Pancreas (tissue), 10 donors: ENCODE measurements at places on chromosomes 13 and 19.

GRCh38 chr19:20078581-20079031 lies 806 bp downstream of the ZNF90 start:
- peak; percentile 24 for DNase-seq
- no peak overlapping the region for H3K27ac ChIP-seq
- H3K36me3 ChIP-seq = no peaks in the 10 kb centered on the region
- no peaks in the 10 kb centered on the region for H3K27me3 ChIP-seq
- H3K4me3 ChIP-seq = peak overlapping the region; percentile 47

DNA sequence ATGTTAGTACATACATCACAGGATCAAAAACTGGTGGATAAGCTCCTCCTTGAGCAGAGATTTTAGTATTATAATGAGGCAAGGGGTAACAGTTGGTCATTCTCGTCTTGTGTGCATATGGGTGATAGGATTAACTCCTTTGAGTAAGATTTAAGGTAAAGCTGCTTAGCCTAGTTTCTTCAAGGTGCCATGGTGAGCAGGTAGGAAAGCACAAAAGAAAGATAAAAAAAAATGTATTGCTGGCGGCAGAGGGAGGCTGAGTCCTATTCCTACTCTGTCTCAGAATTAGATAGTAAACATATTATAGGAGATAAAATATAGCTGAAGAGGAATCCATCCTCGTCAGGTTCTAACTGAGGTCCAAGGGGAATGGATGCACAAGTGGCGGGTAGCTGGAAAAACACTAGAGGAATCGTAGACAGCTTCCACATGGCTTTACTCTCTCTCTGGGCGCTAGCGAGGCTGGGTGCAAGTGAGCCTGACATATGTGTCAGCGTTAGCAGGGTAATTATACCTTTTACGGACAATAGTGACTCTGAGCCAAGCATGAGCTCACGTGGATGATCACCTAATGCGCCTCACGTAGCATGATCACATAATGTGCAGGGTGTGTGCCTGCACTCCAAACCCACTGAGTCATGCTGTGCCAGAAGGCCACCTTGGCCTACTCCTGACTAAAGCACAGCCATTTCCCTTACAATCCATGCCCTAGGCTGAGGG lies 734.3 kb upstream of the MIR17HG start:
- no peak overlapping the region for H3K27ac ChIP-seq
- H3K36me3 ChIP-seq = no peaks in the 10 kb centered on the region
- no peak for DNase-seq

- H3K36me3 ChIP-seq = no peaks in the 10 kb centered on the region
- no peaks in the 10 kb centered on the region for H3K27me3 ChIP-seq
- no peak overlapping the region for H3K27ac ChIP-seq
Observed at GRCh38 chr13:34816908-34817665, 125.0 kb upstream of the NBEA start.

DNA sequence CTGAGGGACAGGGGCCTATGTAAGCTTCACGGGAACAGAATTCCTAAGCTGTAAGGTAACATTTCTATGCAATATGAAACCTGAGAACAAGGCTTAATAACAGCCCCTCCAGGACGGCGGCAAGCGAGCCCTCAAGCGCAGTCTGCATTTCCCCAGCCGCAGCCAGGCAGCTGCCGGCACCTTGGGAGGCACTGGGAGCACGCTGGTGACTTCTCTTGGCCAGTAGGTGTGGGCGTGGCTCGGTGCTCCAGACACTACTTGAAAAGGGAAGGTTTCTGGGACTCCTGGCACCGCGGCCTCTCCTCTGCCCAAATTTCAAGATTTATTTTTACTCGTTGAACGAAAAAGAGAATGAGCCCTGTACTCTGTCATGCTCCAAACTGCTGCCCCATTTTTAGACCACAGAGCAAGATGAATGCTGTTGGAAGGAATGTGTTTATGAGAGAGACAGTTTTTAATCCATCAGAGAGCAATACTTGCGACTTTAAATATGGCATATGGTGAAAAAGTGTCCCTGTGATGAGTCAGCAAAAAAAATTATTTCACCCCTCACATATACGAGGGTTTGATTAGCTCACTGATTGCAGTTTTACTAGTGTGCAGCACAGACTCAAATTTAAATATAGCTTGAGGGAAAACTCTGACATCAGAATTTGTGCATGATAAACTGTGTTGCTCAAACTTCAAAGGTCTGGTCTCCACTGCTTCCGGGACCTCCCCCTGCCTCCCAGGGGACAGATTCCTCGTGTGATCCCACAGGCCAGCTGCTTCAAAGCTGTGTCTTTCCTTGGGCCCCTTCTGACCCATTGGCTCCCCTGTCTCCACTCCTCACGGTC lies 81.2 kb downstream of the COL4A2 start:
- no peak overlapping the region for H3K4me3 ChIP-seq
- no peak overlapping the region for H3K27ac ChIP-seq
- H3K4me1 ChIP-seq = no peaks in the 10 kb centered on the region
- H3K36me3 ChIP-seq = no peaks in the 10 kb centered on the region

DNA sequence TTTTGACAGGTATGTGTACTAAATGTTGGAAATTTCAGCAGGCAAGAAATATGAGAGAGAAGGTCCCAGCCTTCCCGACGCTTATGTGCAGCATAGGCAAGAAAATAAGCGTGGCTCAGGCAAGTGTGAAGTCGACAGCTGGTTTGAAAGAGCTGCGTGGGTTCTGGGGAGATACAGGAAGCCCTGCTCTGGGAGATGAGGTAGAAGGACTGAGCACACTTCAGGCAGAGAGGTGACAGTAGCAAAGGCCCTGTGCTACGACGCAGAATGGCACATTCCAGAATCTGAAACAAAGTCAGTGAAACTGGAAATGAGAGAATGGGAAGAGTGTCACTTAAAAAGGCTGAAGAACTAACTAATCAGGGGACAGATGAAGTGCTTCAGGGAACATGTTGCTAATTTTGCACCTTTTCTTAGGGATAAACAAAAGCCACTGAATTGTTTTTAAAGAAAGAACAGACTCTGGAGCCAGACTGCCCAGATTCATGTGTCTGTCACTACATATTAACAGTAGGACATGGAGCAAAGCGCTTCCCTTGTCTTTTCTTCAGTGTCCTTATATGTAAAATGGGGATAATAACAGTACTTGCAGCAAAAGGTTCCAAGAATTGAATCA lies 160.1 kb downstream of the SPRY2 start:
- no peak overlapping the region for H3K27ac ChIP-seq
- H3K4me3 ChIP-seq = no peak overlapping the region
- H3K27me3 ChIP-seq = no peaks in the 10 kb centered on the region

GRCh38 chr19:16193466-16193865 lies 4.2 kb upstream of the AP1M1 start:
- peaks cover 6% of the 10 kb centered on the region for H3K4me1 ChIP-seq
- no peaks in the 10 kb centered on the region for H3K27me3 ChIP-seq
- no peak overlapping the region for H3K27ac ChIP-seq
- peaks cover 7% of the 10 kb centered on the region for H3K36me3 ChIP-seq
- no peak for DNase-seq

- H3K36me3 ChIP-seq = no peaks in the 10 kb centered on the region
- H3K4me1 ChIP-seq = peaks cover 4% of the 10 kb centered on the region
- no peak overlapping the region for H3K4me3 ChIP-seq
- H3K27ac ChIP-seq = no peak overlapping the region
Observed at GRCh38 chr13:73074014-73074413, 15.2 kb downstream of the KLF5 start.
